ENCODE measurements at places on chromosomes 3 and 15.

DNA sequence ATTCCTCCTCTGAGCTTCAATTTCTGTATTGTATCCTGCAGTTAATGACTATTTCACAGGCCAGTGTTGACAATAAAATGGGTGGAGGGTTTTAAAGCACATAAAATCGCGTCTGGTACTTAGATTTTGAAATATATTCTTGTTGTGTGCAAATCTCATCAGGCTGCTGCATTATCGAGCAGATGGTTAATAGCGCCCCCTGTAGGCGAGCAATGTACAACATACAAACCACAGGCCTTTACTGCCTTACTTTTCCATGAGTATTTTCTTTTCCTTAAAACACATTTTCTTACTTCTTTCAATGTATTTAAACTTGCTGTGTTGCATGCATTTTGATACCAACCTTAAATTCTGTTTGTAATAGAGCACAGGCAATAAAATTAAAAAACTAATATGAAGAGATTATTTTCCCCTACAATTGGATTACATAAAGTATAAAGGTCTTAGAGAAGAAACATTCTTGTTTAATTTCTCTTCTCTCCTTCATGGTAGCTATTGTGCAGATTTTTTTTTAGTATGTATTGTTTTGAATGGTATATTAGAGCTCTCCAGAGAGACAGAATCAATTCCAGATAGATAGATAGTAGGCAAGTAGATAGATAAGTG, 608.4 kb downstream of the CADM2 start:
- no peak for DNase-seq

GRCh38 chr3:124115279-124115678, 123.4 kb upstream of the ROPN1 start:
- no peak for DNase-seq

GRCh38 chr15:25087137-25087536, 132.3 kb downstream of the SNRPN start:
- DNase-seq, result peak; percentile 19

DNA sequence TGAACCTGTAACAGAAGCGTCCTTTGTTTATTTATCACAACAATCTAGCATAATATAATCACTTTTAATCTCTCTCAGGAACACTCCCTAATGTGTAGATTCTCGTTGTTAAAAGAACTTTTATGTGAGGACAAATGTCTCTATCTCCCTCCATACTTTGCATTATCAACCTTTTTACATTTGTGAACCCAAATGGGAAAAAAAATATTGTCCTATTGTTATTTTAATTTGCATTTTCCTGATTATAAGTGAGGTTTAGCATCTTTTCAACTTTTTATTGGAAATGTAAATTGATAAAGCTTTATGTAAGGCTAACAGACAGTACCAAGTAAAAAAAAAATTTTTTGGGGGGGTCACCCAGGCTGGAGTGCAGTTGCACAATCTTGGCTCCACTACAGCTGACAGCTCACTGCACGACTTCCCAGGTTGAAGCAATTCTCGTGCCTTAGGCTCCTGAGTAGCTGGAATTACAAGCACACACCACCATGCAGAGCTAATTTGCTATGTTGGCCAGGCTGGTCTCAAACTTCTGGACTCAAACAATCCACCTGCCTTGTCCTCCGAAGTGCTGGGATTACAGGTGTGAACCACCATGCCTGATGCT, 33.0 kb upstream of the DENND4A start:
- DNase-seq, result peak; percentile 44

DNA sequence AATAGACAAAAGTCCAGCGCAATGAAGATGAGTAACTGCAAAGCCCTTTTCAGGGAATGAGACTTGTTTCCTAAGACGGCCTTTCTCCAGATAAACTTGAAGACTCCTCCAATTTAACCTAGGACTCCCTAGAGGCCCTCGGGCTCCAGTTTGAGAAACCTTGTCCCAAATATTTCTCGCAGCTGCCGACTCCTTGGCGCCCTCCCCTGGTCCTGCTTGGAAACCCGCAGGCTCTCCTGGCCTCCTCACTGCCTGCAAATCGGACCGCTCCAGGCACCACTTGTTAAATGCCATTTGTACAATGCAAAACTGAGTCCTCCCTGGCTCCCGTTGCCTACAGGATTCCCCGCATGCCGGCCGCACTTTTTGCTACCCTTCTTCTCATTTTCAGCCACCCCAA, 36.8 kb downstream of the MUC4 start:
- no peak for DNase-seq

DNA sequence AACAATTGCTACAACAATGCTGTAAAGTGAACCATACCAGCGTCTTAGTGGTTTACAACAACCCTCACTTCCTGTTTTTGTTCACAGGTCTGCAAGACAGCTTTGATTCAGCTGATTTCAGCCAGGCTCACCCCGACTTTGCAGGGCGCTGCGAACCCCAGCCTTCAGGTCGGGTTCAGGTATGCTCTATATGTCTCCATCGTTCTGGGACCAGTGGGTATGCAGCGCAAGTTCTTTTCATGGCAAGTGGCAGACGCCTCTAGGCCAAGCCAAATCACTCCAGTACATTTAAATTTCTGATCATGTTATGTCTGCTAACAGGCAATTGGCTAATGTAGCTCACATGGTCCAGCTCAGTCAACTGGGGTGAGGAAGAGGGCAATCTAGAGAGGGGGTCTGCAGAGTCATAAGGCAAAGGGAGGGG, 52.4 kb upstream of the RGMA start:
- peak; percentile 62 for DNase-seq

- DNase-seq, result no peak
Observed at GRCh38 chr15:87144775-87145174, 1065.1 kb downstream of the AGBL1 start.

GRCh38 chr3:197500812-197501211, 55.0 kb downstream of the BDH1 start:
- DNase-seq, result no peak

GRCh38 chr15:70210076-70210475, 112.4 kb upstream of the TLE3 start:
- no peak for DNase-seq

GRCh38 chr3:57796261-57796660, 40.2 kb downstream of the SLMAP start:
- no peak for DNase-seq

GRCh38 chr15:81480645-81481053, 106.6 kb upstream of the TMC3 start:
- peak; percentile 62 for DNase-seq

DNA sequence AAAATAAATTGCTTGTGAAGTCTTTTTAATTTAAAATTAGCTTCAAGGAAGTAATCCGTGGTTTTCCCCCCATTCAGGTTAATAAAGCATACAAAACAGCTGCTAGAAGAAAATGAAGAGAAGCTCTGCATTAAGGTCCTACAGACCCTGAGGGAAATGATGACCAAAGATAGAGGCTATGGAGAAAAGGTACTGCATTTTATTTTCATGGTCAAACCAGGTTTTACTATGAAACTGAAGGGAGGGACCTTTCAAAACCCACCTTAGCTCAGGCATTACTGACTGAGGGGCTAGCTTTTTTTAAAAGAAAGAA, 218.5 kb downstream of the ITPR1 start:
- DNase-seq, result no peak

- DNase-seq, result no peak
Observed at GRCh38 chr3:184738982-184739381, 27.1 kb upstream of the MAGEF1 start.

GRCh38 chr15:36903922-36904556, 196.3 kb downstream of the MEIS2 start:
- DNase-seq, result no peak

DNA sequence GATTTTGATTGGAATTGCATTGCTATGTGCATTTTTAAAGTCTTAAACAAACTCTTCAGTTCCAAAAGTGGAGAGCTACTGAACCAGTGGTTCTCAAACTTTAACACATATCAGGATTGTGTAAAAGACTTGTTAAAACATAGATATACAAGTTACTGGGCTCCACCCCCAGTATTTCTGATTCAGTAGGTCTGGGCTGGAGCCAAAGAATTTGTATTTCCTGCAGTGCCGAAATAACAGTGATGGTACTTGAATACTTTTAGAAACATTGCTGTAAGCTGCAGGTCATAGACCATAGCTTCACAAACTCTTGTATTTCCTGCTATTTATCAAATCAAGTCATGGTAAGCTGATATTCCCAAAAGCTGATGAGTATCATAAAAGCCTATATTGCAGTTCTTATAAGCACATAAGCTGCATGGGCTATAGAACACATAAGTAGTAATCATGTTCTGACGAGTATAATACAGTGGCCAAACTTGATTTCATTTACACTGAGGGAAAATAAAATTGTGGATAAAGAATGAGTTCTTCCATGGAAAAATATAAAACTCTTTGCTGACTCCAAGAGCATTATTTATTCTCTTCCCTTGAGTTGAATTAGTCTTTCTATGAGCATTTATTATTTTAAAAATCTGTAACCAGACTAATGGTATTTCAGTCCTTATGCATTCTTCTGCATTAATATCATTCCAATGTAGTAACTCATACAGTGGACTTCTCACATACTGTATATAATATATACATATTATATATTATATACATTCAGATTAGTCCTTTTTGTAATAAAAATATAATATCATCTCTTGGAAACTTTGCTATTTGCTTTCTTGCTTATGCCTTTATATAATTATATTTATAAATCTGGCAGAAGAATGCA, 550.5 kb upstream of the AGTR1 start:
- DNase-seq, result no peak

- DNase-seq, result no peak
Observed at GRCh38 chr15:68774521-68775235, 46.0 kb downstream of the ANP32A start.

GRCh38 chr15:97234851-97235610, 725.5 kb upstream of the ARRDC4 start:
- DNase-seq, result no peak

- no peak for DNase-seq
Observed at GRCh38 chr3:11212299-11212608, 58.0 kb downstream of the HRH1 start.

GRCh38 chr3:140145528-140145927, 210.5 kb downstream of the CLSTN2 start:
- DNase-seq, result no peak

DNA sequence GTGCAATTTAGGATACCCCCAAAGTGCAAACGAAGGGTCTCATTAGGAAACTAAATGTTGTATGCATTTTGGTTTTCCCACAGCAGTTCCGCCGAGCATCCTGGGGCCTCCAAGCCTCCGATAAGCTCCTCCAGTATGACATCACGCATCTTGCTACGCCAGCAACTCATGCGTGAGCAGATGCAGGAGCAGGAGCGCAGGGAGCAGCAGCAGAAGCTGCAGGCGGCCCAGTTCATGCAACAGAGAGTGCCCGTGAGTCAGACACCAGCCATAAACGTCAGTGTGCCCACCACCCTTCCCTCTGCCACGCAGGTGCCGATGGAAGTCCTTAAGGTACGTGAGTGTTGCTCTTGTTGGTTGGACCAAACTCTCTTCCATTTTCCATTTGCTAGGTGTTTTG, 120.5 kb upstream of the SAMMSON start:
- no peak for DNase-seq

DNA sequence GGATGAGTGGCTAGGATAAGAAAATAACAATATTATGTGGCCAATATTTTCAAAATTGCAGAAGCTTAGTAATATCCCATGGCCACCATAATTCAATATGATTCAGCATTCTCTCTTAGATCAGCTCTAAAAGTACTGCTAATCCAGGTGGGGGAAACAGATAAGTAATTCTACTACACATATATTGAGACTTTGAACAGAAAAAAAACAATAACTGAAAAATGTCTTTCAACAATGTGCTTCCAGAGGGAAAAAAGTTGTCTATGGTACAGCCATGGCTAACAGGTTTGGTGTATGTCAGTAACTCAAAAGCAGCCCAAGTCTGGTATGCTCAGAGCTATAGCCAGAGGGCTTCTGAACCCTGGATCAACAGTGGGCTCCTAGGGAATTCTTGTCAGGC, 42.4 kb upstream of the PPIB start:
- no peak for DNase-seq

- DNase-seq, result no peak
Observed at GRCh38 chr3:47443611-47443995, 32.1 kb downstream of the SCAP start.

- DNase-seq, result no peak
Observed at GRCh38 chr15:93664213-93664956, 567.0 kb upstream of the MCTP2 start.

DNA sequence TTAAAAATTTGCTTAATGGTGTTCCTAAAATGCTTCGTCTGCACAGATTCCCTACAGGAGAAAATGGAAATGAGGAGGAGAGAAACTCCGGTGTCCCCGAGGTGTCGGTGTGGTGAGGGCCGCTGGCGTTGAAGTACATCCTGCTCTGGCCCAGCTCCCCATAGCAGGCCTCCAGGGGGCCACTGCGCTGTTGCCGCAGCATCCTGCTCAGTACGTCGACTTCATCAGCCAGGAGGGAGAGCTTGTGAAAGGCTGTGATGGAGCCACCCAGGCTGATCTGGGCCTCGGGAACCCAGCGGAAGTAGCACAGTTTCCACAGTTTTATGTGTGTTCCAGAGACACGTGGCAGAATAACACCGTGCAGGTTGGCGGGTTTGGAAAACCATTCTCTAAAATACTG, 37.8 kb downstream of the FAN1 start:
- DNase-seq, result no peak

- no peak for DNase-seq
Observed at GRCh38 chr3:153976891-153977554, 144.2 kb upstream of the ARHGEF26 start.

GRCh38 chr15:23606226-23606625, 40.8 kb downstream of the MKRN3 start:
- no peak for DNase-seq

DNA sequence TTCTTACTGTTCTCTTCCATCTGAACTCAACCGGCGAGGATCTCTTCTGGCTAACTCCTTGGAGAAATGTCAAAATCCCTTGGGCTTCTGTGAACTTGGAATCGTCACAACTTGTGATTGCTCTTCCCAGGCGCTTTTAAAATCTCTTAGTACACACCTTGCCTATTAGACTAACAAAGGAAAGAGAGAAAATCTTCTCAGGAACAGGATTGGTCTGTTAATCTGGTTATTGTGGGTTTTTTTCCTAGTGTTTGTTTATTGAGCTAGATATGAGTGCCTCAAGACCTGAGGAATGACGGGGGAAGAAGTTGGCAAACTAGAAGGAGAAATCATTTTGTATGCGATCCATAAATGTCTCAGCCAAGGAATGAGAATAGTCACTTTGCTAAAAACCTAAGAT, at the start of gene ATP13A5:
ATP13A5 (minus strand) TSS at position 48 of the 400 bp plus-strand sequence; CDS start at position 20, 28 bp downstream.
- no peak for DNase-seq

GRCh38 chr15:56385908-56386307, 20.7 kb downstream of the TEX9 start:
- no peak for DNase-seq

- DNase-seq, result no peak
Observed at GRCh38 chr3:55659701-55660100, 172.6 kb upstream of the WNT5A start.

DNA sequence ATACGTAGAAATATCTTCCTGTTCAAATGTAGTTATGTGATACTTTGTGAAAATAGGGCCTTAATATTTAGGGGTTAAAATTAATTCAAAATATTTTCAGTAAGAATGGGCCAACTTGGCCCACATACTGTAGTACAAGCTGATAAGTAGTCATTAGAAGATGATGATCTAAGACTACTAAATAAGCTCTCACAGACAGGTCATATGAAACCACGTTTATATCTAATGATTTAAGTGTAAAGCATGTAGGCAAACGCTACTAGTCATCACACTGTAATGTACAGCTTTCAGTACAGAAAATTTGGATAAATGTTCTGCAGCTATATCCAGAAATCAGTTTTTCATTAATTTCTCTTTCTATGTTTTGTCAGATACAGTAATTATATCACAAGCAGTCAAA, 228.6 kb downstream of the UBE2E2 start:
- no peak for DNase-seq

- DNase-seq, result no peak
Observed at GRCh38 chr3:105459566-105460290, 93.0 kb downstream of the ALCAM start.

GRCh38 chr15:54843006-54843405, 353.7 kb downstream of the RSL24D1 start:
- DNase-seq, result no peak
